ENCODE measurements at places on chromosomes 7 and 10.

GRCh38 chr7:24591152-24591551 is 17.9 kb downstream of the PALS2 start:
- no peak for DNase-seq

- DNase-seq, result no peak
Observed at GRCh38 chr10:34339816-34340553, 475.1 kb downstream of the PARD3 start.

DNA sequence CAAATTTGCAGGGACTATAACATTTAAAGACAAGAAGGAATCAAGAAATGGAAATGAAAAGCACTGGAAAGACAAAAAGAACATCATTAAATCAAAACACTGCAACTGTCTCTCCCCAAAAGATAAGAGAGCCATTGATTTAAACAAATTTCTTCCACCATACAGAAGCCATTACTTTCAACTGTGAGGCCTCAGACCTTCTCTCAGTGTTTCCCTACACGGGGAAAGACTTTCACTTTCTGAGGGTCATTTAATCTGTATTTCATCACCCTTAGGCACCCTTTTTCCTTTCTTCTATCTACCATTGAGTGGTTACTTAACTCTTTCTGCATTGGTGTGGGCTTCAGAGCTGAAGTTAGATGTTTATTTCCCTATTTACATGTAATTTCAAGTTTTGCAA is 47.5 kb downstream of the CCDC172 start:
- DNase-seq, result no peak

DNA sequence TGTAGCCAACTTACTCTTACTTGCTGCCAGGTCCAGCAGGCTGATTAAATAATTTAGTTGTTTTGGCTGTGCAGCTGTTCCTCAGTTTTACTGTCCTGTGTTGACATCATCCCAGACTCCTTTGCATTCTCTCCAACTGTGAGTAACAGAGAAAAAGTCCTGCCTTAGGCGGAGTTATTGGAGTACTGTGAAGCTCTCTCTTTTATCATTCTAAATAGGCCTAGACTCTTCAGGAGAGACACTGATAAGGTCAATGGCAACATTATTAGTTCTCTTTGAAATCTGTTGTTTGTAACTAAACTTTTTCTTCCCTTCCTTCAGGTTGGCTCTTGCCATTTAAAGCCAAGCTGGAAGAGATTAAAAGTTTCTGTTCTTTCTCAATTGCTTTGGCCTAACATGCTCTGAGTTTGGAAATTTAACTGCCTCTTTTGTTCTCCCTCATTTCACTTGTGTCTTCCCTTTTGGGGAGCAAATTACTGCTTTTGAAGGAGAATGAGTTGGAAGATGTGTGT is 215.7 kb upstream of the CSTF2T start:
- DNase-seq, result no peak

- no peak for DNase-seq
Observed at GRCh38 chr10:102313221-102313896, 68.0 kb downstream of the GBF1 start.

GRCh38 chr10:6171881-6172695 is 30.6 kb upstream of the PFKFB3 start:
- DNase-seq, result no peak

- no peak for DNase-seq
Observed at GRCh38 chr10:6114299-6114698, 25.5 kb downstream of the RBM17 start.

DNA sequence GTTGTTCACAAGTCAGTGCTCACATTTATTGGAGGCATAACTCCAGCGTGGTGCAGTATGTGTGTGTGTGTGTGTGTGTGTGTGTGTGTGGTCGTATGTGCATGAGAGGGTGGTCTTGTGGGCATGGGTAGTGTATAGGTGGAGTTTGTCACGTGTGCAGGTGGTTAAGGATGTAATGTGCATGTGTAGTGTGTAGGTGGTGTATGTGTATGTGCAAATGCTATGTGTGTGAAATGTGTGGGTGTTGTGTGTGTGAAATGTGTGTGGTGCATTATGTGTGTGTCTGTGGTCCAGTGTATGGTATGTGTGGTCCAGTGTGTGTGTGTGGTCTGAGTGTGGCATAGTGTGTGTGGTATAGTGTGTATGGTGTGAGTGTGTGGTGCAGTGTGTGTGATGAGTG is 30.3 kb upstream of the PODXL start:
- DNase-seq, result no peak

DNA sequence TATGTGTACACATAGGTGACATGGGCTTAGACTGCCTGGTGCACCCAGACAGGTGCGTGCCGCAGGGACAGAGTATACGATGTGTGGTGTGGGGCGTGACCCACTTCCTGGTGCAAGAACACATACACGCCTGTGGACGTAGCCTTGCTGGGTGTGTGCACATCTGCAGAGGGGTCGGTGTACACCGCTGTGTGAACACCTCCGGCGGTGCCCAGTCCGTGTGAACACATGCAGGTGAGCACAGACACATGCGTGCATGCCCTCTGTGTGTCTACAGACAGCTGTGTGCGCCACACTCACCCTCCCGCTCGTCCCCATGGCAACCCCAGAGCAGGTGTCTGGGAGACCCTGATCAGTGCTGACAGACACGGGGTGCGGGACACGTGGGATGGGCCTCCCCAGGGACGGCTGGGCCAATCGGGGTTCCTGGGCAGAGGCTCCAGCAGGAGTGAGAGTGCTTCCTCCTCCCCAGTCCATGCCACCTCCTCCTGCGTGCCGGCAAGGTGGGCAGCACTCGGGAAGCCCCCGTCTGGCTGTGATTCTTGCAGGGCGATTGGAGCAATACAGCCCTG is 23.4 kb downstream of the ELFN1 start:
- DNase-seq, result no peak

- DNase-seq, result no peak
Observed at GRCh38 chr10:44958196-44958897, 1.3 kb upstream of the RASSF4 start.

DNA sequence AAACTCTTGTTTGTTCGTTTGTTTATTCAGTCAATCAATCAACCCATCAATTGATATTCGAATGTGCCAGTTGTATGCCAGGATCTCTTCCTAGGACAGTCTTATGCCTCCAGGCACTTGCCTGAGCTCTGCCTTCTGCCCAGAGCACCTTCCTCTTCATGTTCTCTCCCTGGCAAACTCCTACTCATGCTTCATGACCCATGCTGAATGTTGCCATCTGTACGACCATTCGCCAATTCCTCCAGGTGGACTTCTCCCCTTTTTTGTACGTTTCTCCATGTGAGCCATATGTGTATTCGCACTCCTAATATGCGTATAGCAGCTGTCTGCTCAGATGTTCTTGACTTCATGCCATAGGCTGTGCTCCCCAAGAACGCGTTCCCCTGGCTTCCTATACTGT is 142.7 kb downstream of the C10orf105 start:
- no peak for DNase-seq

- DNase-seq, result no peak
Observed at GRCh38 chr10:108673741-108674140, 1249.6 kb downstream of the XPNPEP1 start.
